ENCODE measurements at places on chromosomes 2 and 18. TPM values are rescaled to one million over a fixed set of nuclear protein-coding genes. Genes with fewer than 3 reads are reported as not detected.

GRCh38 chr2:147483911-147484310, 360.9 kb upstream of the ACVR2A start:
- no peak for DNase-seq

The CLIP4 gene
- total RNA-seq = 3.3 TPM

The MSTN gene
- total RNA-seq = not detected

The SLC9A4 gene
- 0.12 TPM for total RNA-seq

GRCh38 chr2:206154197-206154596, 5.0 kb downstream of the NDUFS1 start:
- DNase-seq = no peak

DNA sequence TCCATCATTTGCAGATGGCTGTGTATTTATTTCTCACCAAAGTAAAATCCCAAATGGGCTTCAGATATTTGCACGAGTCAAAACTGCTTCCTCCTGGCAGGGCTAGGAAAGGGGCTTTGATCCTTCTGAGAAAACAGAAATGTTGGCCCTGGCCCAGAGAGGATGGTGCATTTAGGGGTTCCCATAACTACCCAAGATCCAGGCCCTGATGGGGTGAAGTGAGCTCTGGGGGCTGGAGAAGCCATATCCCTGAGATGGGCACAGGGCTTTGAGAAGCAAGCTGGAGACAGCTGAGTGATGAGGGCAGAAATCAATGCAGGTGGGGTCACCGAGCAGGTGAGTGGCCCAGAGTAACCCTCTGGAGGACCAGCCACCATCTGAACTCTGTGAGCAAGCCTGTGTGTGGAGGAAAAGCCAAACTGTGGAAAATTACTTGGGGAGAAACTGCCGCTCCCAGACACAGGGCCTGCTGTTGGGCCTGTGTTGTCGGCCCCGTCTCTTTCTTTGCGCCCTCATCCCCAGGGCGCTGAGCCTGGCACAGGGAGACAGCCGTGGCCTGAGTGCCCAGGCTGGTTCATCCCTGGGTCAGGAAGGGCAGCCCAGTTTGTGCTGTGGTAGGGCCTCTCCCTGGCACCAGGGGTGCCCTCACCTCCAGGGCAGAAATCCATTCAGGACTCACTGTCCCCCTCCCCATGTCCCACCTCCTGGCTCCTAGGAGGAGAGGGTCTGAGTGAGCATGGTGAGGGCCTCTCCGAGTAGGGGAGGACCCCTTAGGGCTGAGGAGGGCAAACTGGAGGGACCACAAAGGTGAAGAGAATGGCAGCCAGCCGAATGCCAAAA, 167.8 kb upstream of the HAAO start:
- DNase-seq = no peak

DNA sequence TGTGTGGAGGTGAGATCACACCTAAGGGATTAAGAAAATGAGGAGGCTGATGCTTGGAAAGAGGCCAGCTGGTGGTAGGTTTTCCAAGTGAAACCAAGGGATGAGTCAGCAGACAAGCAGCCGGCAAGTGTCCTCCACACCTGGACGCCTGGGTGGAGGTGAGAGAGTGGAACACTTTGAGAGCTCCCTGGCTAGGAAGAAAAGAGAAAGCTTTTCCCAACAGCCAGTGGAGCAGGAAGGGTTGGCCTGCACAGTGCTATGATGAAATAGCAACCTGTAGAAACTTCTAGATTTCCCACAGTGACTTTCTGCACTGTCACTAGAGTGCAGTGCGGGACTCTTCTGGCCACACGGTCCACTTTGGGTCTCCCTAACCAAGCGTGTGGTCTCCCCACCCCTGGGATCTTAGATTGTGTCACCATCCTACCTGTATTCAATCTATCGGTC, 19.6 kb upstream of the IL37 start:
- no peak for DNase-seq

DNA sequence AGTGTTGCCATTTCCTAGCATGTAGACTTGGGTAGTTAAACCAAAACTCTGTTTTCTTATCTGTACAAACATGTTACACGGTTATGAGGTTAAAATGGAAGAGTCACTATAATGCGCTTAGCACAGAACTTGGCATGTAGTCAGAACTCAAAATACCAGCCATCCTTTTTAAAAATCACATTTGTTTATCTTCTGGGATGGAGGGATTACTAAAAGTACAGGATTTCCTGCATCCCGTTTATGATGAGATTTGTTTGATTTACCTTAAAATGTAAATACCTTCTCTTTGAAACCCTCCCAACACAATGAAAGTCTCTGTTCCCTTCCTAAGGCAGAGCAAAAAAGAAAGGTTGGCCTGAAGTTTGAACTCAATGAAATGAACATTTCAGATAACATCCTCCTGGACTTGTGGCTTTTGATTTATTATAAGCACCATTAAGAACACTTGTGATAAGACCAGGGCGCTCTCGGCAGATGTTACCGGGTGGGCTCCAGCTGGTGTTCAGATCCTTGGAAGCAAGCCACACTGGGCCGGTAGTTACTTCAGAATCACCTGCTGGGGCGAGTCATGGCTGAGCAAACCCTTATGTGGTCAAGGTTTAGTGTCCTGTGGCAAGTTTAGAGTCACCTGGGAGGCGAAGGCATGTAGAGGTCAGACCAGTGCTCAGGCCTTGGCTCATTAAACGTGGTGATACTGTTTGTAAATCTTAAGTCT, 105.7 kb downstream of the MGAT5 start:
- no peak for DNase-seq
